Sigmoid colon (tissue), 7 donors: ENCODE measurements at places on chromosomes 4 and X. TPM values are rescaled to one million over a fixed set of nuclear protein-coding genes. Genes with fewer than 3 reads are reported as not detected.

The DGKK gene
- not detected for polyA plus RNA-seq

The NIPAL1 gene
- 8.6 TPM for polyA plus RNA-seq

The FABP2 gene
- 167 TPM for polyA plus RNA-seq

The DNAAF6 gene
- polyA plus RNA-seq: not detected

The ARL9 gene
- polyA plus RNA-seq: 0.47 TPM

The AFM gene
- not detected for polyA plus RNA-seq
